Upper lobe of left lung (tissue), 6 donors: ENCODE measurements at places on chromosomes 6 and 20. TPM values are rescaled to one million over a fixed set of nuclear protein-coding genes. Genes with fewer than 3 reads are reported as not detected.

GRCh38 chr6:145899915-145900569 lies 64.1 kb downstream of the SHPRH start:
- no peak overlapping the region for H3K27ac ChIP-seq
- no peak for DNase-seq
- no peaks in the 10 kb centered on the region for H3K27me3 ChIP-seq
- no peaks in the 10 kb centered on the region for H3K4me1 ChIP-seq

GRCh38 chr6:112690497-112691202 lies 343.5 kb downstream of the RFPL4B start:
- no peak overlapping the region for H3K4me3 ChIP-seq
- H3K4me1 ChIP-seq: no peaks in the 10 kb centered on the region
- no peak for DNase-seq
- H3K27me3 ChIP-seq: no peaks in the 10 kb centered on the region
- no peaks in the 10 kb centered on the region for H3K36me3 ChIP-seq

- H3K27me3 ChIP-seq: no peaks in the 10 kb centered on the region
- DNase-seq: no peak
- no peak overlapping the region for H3K27ac ChIP-seq
- H3K4me3 ChIP-seq: no peak overlapping the region
Observed at GRCh38 chr20:54199721-54200176, 8.1 kb upstream of the PFDN4 start.

DNA sequence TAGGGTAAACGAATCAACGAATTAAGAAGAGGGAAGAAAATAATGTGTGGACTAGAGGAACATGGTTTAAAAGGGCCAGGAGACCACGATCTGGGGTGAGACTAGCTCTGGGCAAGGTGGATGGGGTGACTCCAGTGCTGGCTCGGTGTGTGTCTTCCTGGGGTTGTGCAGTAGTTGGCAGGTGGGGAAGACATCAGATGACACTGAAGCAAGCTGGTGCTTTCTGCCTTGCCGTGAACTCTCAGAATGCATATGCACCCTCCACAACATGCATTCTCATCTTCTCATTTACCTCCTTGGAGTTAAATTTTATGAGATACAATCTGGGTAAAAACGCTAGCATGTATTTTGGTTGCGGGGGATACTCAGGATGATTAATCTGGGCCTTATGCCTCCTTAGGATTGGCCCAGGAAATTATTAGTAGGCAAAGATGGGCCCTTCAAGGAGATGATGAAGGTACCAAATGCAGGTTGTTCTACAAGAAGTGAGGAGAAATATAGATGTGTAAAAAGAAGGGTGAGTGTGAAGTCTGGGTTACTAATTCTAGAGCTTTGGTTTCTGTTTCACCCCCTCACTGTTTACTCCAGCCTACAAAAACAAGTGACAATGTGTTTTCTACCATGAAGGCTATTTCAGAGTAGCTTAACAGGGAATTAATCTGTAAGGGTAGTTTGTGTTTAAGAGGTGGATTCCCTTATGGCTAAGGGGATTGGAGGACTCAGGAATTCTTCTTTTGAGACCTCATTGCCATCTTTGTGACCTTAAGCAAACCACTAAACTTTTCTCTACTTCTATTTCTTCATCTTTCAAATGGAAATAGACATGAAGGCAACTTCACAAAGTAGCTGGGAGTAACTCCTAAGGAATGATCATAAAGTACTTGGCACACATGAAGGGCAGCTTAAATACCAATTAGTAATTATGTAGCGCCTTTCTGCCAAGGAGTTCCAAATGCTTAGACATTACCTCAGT lies 71.0 kb upstream of the SUPT3H start:
- DNase-seq: no peak
- no peak overlapping the region for H3K4me3 ChIP-seq
- no peak overlapping the region for H3K27ac ChIP-seq
- H3K27me3 ChIP-seq: no peaks in the 10 kb centered on the region
- H3K36me3 ChIP-seq: no peaks in the 10 kb centered on the region
- peaks cover 30% of the 10 kb centered on the region for H3K4me1 ChIP-seq

DNA sequence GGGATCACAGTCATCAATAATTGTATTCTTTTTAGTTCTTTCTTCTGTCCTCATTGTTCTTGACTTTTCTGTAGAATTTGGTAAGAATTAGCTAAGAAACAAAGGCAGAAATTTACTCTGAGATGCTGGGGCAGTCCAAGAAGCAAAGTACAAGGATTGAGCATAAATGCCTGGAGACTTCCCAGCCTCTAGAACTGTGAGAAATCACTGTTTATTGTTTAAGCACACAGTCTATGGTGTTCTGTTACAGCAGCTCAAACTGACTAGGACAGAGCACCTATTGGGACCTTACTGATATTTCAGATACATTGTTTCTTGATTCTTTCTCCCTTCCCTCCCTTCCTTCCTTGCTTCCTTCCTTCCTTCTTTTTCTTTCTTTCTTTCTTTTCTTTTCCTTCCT lies 192.7 kb upstream of the SLC35B3 start:
- H3K4me1 ChIP-seq: no peaks in the 10 kb centered on the region
- no peaks in the 10 kb centered on the region for H3K36me3 ChIP-seq
- no peak overlapping the region for H3K4me3 ChIP-seq
- H3K27ac ChIP-seq: no peak overlapping the region
- no peaks in the 10 kb centered on the region for H3K27me3 ChIP-seq

GRCh38 chr20:50559856-50560638 lies 49.9 kb downstream of the PTPN1 start:
- H3K4me1 ChIP-seq: peaks cover 43% of the 10 kb centered on the region
- no peaks in the 10 kb centered on the region for H3K27me3 ChIP-seq
- H3K4me3 ChIP-seq: no peak overlapping the region
- peak overlapping the region; percentile 80 for H3K27ac ChIP-seq
- DNase-seq: no peak

The UFL1 gene
- 16.8 TPM for total RNA-seq

The EYA4 gene
- total RNA-seq: 7.8 TPM

The EXOC2 gene
- total RNA-seq: 17.2 TPM

The HDAC2 gene
- 52.6 TPM for total RNA-seq

The DDX43 gene
- total RNA-seq: 0.92 TPM

The NDUFAF4 gene
- 24.5 TPM for total RNA-seq

The HUS1B gene
- total RNA-seq: 0.83 TPM
